Fibroblast of lung (primary cell): ENCODE measurements at places on chromosomes 11 and 22. TPM values are rescaled to one million over a fixed set of nuclear protein-coding genes. Genes with fewer than 3 reads are reported as not detected.

- peak; percentile 38 for DNase-seq
Observed at GRCh38 chr22:39248254-39248653, 3.5 kb upstream of the PDGFB start.

GRCh38 chr11:95066716-95067038 is at the start of gene SRSF8:
Gene SRSF8 (plus strand): TSS chr11:95066919. CDS start chr11:95067227, 308 bp downstream.
- no peak for DNase-seq

- DNase-seq, result peak; percentile 19
Observed at GRCh38 chr11:129703846-129704245, 111.8 kb upstream of the TMEM45B start.

GRCh38 chr11:10715571-10715970 is 22.0 kb upstream of the IRAG1 start:
- DNase-seq, result no peak

LINC01488 gene
- not detected in 2 replicates for polyA plus RNA-seq

- no peak for DNase-seq
Observed at GRCh38 chr22:19266547-19267086, 24.9 kb downstream of the CLTCL1 start.

RRP7A gene
- polyA plus RNA-seq, result 18.9 and 34.0 TPM in 2 replicates

LMO1 gene
- polyA plus RNA-seq, result not detected in 2 replicates

DNA sequence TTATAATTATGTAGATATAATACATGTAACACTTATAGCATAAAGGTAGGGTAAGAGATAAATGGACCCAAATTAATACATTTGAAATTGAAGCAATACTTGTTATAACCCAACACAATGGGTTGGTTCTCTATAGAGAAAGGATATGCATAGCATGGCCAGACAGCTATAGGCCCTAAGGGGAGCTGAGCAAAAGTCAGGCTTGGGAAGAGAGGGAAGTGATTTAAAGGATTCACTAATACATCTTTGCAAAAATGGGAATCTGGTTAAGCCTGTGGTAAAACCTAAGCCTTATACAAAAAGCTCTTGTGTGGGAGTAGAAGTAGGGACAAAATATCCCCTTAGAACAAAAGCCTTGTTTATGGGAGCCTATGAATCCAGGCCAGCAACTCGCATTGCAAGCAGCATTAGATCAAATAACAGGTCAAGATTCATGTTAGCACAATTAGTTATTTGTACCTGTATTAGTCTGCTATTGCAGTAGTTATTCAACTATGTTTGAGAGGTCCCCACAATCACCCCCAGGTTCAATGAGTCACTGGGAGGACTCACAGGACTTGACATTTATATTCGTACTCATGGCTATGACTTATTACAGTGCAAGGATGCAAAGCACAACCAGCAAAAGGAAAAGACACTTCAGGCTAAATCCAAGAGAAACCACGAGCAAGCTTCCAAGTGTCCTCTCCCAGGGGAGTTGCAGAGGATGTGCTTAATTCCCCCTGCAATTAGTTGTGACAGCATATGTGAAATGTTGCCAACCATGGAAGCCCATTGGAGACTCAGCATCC is 144.7 kb upstream of the LMO1 start:
- no peak for DNase-seq

DNA sequence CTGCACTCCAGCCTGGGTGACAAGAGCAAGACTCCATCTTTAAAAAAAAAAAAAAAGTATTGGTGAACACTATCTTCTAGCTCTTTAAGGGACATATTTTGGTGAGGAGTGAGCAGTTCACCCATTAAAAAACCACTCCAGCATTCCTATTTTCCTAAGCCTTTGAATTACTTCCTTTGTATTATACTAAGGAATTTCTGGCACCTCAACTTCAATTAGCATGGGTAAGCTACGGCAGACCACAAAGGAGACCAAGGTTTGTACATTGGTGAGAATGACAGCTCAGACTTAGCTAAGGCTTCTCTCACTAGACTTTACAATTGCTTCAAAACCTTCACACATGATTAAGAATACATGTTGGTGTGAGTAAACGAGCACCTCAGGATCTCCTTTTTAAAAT is 57.0 kb upstream of the BIRC3 start:
- peak; percentile 85 for DNase-seq
